ENCODE measurements at places on chromosomes 7 and 10.

DNA sequence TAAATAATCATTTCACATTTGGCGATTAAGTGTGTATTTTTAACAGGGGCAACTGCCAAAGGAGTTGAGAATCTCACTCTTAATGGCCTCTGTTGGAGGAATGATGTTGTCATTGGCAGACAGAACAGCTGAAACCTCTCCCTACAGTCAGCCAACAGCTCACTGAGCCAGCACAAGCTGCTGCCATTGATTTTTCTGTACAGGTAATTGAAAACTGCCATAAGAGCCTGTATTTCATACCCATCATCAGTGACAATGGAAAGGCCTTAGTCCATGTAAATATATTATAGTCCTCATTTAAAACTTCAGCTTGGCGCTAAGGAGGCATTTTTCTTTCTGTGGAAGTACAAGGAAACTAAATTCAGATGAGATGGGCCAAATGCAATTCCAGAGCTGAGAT lies 28.1 kb upstream of the PTN start:
- no peak for DNase-seq

DNA sequence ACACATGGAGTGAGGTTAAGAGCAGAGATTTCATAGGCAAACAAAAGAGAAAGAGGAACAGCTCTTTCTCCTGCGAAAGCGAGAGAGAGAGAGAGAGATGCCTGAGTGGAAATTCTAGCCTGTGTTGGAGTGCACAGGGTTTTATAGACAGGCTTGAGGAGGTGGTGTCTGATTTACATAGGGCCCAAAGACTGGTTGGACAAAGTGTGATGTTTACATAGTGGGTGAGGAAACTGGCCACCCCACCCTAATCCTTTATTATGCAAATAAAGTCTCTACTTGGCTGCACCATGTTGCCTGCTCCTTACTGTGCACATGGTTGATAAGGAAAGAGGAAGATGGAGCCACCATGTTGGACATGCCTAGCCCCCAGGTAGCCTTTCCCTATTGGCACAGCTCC lies 967.8 kb upstream of the SORCS1 start:
- no peak for DNase-seq

DNA sequence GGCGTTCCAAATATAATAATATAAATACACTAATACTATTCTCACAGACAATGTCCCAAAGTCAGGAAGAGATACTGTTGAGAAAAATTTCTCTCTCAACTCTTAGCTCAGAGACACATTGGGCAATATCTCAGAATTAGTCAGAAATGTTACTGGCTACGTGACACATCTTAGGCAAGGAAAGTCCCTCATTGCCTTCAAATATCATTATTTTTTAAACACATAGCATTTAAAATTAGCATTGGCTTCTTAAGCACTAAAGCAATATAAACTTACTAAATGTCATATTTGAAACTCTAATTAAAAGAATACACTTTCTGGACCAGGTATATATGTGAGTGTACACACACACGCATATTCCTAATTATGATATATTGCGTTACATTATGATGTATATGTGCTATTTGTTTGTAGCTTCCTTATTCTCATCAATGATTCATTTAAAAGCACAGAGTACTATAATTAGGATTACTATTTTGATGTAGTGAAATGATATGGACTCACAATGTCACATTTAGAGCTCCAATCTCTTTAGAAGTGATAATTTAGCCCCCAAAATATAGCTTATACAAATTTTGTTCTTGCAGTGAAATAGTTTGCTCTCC lies 255.8 kb downstream of the TWIST1 start:
- no peak for DNase-seq

DNA sequence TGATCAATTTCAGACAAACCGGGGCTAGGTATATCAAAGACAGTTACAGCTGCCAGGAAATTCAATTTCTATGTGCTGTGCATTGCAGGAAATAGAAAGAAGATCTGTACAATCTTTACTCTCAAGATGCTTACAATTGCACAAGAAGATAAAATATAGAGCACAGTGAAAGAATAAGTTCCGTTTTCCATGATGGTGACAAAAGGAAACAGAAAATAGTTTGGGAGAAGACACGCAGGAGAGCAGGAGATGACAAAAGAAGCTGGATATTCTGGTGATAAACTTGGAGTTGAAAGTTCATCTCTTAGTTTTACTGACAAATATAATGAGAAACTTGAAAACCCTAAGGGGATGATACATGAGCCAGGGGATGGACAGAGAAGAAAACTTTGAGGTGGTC lies 646.0 kb downstream of the PARD3 start:
- no peak for DNase-seq

DNA sequence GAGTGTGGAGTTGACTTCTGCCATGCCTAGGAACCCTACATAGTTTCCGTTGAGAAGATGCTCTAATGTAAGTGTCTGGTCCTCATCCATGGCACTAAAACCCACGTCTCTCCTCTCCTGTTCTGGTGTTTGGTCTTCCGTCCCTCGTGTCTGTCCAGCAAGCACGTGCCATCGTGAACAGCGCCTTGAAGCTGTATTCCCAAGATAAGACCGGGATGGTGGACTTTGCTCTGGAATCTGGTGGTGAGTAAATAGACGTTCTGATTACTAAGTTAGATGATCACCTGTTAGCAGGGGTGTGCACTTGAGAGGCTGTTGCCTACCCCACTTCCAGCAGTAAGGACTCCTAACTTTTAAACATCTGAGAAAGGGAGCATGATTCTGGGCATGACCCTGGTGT lies 15.1 kb upstream of the GET4 start:
- no peak for DNase-seq

- no peak for DNase-seq
These were observed 569.8 kb downstream of the CALN1 start for GRCh38 chr7:71842381-71842780.

Data from kidney capillary endothelial cell (primary cell).